Activated gamma-delta T cell treated with anti-CD3 and anti-CD28 coated beads, Interleukin-2, amount 50 U/mL, for 16 hours (primary cell): ENCODE measurements at places on chromosomes 16 and 17.

GRCh38 chr17:39674702-39675389 lies 6.6 kb downstream of the PNMT start:
- no peak for DNase-seq

- no peak for DNase-seq
Observed at GRCh38 chr17:64991726-64992125, 64.8 kb downstream of the GNA13 start.

DNA sequence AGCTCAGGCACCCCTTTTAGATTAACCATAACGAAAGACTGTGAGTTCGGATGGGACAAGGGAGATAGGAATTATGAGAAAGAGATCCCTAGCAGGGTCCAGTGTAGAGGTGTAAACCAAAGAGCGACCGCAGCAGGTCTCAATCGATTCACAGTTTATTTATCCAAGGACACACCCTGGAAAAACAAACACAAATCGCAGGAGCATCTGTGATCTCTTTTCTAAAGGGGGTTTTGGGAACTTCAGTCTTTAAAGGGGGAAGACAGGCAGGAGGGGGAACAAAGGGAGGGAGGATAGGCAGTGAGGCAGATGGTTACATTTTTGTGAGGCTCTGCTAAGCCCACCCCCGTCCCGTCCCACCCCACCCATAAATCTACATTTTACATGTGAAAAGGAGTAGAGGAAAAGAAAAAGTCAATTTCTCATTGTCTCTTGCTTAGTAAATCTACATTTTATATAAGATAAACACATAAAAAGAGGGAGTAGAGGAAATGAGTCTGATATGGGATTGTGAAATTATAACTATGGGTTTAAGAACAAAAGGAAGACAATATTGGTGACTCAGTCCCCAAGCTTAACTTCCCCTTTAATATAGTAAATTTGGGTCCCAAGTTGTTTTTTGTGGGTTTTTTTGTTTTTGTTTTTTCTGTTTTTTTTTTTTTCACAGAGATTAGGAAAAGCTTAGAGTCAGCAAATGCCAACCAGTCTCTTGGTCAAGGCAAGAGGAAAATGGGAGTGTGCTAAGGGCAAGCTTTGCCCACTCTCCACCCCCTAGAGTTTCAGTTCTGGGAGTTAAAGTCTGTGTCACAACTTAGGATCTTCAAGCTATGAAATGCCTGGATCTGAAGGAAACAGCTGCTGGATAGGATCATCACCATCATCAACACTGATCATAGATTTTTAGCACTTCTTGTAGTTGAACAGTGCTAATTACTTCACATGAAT lies 160.9 kb upstream of the CDH5 start:
- DNase-seq = no peak

- no peak for DNase-seq
Observed at GRCh38 chr17:70855401-70856054, 686.2 kb downstream of the KCNJ2 start.

- DNase-seq = no peak
Observed at GRCh38 chr16:9837481-9837880, 344.7 kb downstream of the GRIN2A start.

DNA sequence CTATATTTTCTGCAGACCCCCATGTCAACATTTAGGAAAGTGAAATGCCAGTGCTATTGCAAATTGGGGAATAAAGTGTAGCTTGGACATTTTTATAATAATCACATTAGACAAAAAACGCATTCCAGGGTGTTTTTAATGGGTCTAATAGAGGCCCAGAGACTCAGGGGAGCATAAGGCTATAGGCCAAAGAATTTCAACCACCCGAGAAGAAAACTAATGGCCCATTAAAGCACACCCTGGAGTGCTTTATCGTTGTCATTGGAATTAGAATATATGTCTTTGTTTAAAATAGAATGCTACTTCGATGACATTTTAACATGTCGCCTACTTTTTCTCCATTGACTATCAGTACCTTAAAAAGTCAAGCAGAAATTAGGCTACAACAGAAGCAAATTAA lies 414.1 kb upstream of the CDH8 start:
- no peak for DNase-seq

- peak; percentile 8 for DNase-seq
Observed at GRCh38 chr16:15434425-15435215, at the start of gene BMERB1. Gene BMERB1, plus strand, starts transcription at chr16:15434588. Its CDS starts 66 bp downstream, at chr16:15434654.
